Fibroblast of lung (primary cell): ENCODE measurements at places on chromosomes 2 and 18. TPM values are rescaled to one million over a fixed set of nuclear protein-coding genes. Genes with fewer than 3 reads are reported as not detected.

- H3K27me3 ChIP-seq, result peaks cover under 1% of the 10 kb centered on the region
- H3K4me3 ChIP-seq, result no peak overlapping the region
Observed at GRCh38 chr2:74682501-74682900, 28.5 kb downstream of the SEMA4F start.

GRCh38 chr2:215504547-215504946 lies 68.7 kb upstream of the FN1 start:
- H3K27me3 ChIP-seq, result no peaks in the 10 kb centered on the region
- no peaks in the 10 kb centered on the region for H3K36me3 ChIP-seq
- H3K4me1 ChIP-seq, result no peaks in the 10 kb centered on the region
- H3K27ac ChIP-seq, result no peak overlapping the region
- no peak for DNase-seq

Gene CD8A
- not detected in 2 replicates for polyA plus RNA-seq

DNA sequence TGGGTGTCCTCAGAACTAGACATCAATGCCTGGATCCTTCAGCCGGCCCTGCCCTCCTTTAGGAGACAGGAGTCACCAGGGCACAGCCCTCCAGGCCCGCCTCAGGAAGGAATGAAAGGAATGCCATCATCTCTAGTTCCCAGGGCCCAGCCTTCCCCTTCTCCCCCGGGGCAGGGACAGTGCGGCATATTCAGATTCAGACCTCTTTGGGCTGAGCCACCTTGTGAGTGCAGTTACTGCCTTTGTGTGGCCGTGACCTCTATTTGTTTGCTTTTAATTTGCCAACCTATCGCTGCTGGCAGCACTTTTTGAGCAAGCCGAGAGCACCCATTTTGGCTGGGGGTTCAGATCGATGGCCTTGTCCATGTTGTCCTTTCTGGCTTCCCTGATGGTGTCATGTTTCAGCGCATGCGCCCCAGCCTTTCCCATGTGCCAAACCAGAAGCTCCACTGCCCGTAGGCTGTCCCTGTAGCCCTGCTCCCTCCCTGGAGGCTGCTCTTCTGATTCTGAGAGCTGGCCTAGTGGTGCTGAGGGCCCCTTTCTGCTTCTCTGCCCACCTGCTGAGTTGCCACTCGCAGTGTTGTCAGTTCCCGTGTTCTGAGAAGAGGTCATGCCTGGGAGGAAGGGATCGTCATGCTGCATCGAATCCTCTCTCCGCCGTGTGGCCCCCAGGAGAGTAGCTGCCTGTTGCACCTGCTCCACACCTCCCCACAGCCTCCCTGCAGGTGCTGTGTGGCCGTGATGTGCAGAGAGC lies 10.9 kb downstream of the ANKRD23 start:
- peak; percentile 75 for DNase-seq
- no peak overlapping the region for H3K4me3 ChIP-seq
- H3K27ac ChIP-seq, result no peak overlapping the region
- H3K27me3 ChIP-seq, result no peaks in the 10 kb centered on the region

GRCh38 chr2:143029141-143029540 lies 100.1 kb upstream of the ARHGAP15 start:
- H3K27ac ChIP-seq, result no peak overlapping the region
- H3K4me3 ChIP-seq, result no peak overlapping the region
- peak; percentile 60 for DNase-seq
- no peaks in the 10 kb centered on the region for H3K27me3 ChIP-seq
- H3K36me3 ChIP-seq, result no peaks in the 10 kb centered on the region
- H3K4me1 ChIP-seq, result peaks cover 2% of the 10 kb centered on the region
